ENCODE measurements at places on chromosomes 16 and 17.

DNA sequence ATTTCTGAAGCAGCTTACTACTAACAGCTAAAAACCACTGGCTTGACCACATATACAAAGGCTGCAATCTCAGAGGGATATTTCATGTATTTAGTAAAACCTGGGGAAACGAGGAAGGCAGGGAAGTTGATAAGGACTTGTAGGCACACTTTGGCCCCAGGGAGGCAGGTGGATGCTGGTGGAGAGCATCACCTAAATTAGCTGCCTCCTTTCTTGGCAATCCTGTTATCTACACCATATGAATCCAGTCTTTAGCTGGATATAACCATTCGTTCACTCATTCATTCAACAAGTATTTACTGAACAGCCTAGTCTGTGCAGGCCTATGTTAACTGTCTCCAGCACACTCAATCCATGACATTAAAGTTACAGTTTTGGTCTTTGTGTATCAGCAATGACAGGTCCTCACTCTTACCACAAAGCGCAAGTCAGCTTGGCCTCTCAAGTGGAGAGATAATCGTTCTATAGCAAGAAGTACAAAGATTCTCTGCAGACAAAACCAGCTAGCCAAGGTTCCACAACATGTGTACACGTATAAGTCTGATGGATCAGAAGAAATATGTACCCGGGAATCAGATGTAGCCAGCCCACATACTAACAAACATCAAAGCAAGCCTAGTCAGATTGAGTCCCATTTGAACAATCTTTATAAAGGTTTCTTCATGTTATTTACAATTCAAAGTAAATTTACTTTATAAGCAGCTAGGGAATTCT is 10.8 kb downstream of the MRPS23 start:
- no peak for DNase-seq

- no peak for DNase-seq
Measured at GRCh38 chr17:79033741-79034501, 10.0 kb downstream of the C1QTNF1 start.

- DNase-seq = no peak
Measured at GRCh38 chr17:55154101-55154500, 110.7 kb upstream of the HLF start.

DNA sequence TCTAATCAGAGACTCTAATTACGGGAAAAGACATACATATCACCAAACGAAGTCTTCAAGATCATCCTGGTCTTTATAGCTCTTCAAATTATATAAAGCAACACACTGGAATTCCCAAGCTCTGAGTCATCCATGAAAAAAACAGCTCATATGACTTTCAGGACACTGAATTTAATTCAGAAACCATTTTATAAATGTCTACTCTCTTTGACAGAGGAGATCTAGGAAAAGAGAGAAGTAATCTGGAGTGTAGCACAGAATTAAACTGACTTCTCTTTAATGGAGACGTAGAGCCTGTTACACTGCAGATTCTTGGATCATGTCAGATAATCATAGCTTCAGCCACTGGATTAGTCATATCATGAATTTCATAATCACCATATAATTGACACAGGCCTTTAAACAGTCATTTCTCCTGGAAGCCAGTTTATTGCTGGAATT is 86.8 kb upstream of the WSB1 start:
- DNase-seq = peak; percentile 58

GRCh38 chr17:726271-726919 is 6.0 kb upstream of the TLCD3A start:
- DNase-seq = no peak

GRCh38 chr17:73091770-73092522 is 542 bp downstream of the SLC39A11 start:
- DNase-seq = no peak

DNA sequence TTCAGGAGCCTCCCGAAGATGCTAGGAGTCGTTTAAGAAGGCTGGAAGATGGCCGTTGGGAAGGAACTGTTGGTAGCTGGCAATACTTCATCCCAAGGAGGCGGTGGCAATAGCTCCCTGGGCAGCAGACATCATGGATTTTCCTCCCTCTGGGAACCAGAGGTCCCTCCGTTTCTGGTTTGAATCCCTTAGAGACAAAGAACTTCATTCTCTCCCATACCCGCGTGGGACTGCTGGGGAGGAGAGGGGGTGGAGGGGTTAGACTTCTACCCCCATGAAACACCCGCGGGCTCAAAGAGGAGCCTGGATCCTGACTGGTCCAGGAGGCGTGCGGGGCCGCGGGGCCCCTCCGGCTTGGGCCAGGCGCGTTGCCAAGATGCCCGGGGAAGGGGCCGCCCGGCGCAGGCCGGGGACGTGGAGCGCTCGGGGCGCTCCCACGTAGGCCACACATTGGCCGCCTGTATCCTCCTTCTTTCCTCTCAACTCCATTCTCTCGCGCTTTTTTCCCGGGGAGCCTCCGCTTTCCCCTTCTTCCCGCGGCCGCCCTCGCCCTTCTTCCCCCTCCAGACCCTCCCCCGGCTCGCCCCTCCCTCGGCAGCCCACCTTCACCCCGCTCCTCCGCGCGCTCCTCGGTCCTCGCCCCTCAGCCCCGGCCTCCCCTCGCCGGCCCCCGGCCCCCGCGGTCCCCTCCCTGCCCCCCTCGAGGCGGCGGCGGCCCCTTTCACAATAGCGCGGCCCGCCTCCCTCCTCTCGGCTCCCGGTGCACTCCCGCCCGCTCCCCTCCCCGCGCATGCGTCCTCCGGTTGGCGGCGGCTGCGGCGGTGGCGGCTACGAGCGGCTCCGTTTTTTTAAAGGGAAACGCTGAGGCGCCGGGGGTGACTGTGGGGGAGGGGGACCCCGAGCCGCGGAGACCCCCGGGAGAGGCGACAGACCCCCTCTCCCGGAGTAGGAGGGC is at the start of gene MSL1:
MSL1 (plus strand) TSS at position 791 of the 955 bp plus-strand sequence. CDS start 642 bp downstream, outside the sequence.
- DNase-seq = peak; percentile 85

DNA sequence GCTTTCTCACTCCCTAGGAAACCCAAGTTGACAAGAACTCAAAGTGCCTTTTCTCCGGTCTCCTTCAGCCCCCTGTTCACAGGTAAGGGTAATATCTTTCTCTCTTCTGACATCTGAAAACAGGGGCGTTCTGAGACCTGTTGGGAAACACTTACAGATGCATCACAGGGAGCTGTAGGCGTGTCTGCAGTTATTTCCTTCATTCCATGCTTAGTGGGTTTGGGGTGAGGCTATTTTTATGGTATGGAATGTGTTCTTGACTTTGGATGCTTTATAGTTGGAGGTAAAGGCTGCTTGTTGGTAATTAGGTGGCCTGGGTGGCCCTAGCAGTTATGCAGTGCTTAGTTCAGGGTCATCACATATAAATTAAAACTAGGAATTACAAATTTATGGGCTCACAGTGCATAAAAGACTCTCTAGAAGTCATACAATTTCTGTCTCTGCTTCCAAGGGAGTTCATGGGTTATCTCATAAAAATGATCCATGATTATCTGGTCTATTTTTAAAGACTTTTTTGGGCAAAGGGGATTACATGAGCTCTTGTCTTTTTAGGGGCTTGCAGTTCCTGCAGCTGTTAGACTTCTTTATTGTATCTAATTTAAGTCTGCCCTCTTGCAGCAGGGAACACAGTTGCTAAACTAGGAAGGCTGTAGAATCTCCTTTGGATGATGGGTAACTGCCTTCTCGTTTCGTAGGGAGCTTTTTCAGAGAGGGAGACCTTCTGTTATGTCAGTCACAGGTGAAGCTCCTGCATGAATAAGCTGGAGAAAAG is 10.2 kb downstream of the SOCS7 start:
- DNase-seq = no peak

DNA sequence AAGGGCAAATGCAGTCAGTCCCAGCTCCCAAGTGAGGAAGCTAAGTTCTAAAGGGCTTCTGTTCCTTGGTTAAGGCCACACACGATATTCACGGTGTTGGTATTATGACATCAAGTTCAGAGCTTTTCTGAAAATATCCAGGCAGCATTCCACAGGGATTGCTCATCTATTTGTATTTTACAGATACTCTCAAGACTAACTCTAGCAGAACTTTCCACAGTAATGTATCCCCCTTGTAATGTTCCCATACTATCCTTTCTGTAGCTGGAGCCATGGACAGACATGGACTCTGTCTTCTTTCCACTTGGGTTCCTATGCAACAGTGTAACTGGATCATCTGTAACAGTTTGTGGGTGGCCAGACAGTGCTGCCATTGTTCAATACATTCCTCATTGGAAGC is 13.5 kb downstream of the SDR42E1 start:
- no peak for DNase-seq

DNA sequence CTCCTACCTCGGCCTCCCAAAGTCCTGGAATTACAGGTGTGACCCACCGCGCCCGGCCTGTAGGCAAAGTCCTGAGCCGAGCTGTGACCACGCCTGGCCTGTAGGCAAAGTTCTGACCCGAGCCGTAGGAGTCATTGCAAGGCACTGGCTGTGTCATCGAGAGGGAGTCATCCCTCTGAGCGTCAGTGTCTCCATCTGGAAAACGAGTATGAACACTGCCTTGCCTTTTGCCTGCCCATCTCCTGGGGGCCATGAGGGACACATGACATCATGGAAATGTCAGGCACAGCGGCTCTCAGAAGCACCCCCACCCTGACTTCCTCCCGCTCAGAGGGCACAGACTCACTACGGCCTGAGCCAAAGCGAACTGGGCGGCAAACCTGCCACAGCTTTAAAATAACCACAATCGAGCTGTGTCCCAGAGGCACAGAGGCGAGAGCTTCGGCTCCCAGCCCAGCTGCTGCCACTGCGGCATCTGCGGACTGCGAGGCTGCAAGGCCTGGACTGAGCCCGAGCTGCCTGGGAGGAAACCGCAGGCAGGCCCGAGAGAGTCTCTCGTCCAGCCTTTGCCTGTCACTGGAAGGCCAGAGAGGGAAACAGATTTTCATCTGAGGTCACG is 50.8 kb downstream of the RPH3AL start:
- no peak for DNase-seq

- DNase-seq = no peak
Measured at GRCh38 chr17:45893725-45894021, 681 bp upstream of the MAPT start.

GRCh38 chr17:9090641-9091096 is 69.4 kb downstream of the NTN1 start:
- DNase-seq = no peak

- no peak for DNase-seq
Measured at GRCh38 chr17:49035470-49036269, 38.5 kb downstream of the IGF2BP1 start.

DNA sequence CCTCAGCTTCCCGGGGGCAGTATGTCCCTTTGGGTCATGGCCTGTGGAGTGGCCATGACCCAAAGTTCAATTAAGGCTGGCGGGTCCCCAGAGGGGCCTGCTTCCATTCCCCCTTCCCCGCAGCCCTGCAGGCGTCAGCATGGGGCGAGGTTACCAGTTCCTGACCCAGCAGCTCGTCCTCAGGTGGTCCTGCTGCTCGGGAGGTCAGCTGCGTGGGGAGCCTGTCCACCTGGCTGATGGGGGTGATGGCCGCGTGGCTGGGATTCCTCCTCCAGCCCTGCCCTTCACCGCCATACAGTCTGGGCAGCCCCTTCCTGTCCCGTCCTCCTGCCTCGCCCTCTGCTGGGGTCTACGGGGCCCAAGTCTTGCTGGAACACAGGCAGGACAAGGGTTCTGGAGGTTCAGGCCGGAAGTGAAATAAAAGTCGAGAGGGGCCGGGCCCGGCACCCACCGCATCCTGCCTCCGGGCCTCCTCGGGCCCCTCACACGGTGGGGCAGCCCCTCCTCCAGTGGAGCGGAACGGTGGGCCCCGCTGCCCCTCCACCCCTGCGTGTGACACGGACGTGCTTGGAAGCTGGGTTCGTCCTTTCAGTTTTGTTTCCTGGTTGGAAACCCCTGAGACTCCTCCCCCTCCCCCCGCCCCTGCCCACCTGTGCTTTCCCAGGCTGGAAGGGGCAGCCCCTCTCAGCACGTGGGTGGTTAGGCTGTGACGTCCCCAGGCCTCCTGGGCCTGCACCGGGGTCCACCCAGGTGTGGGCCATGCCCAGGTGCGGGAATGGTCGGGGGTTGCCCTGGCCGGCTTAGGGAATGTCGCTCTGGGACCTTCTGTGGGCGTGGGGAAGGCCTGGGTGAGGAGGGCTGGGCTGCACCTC is 6.8 kb downstream of the UBALD2 start:
- peak; percentile 52 for DNase-seq

DNA sequence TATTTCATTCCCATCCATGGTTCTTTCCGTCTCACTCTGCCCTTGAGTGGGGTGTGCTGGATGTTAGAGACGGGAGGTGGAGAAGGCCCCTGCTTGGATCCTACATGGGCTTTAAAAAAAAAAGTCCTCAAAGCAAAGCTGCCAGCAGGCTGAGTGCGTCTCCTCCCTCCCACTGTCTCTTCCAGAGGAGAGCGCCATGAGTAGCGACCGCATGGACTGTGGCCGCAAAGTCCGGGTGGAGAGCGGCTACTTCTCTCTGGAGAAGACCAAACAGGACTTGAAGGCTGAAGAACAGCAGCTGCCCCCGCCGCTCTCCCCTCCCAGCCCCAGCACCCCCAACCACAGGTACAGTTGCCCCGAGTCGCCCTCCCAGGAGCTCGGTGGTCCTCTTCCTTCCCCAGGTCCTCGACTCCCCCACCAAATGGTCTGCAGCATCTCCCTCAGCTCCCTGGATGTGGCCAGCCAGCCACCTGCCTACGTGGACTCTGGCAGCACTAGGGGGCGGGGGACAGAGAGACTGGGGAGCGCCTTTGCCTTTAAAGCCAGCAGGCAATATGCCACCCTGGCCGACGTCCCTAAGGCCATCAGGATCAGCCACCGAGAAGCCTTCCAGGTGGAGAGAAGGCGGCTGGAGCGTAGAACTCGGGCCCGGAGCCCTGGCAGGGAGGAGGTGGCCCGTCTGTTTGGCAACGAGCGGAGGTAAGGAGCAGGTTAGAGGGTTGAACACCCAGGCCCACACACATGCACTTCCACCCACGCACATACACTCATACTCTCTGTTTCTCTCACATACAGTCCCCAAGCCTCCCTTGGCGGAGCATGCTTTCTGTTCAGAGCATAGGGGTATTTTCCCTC is 68.2 kb downstream of the PLD6 start:
- no peak for DNase-seq

GRCh38 chr16:21701271-21701670 is 37.5 kb downstream of the OTOA start:
- DNase-seq = no peak

DNA sequence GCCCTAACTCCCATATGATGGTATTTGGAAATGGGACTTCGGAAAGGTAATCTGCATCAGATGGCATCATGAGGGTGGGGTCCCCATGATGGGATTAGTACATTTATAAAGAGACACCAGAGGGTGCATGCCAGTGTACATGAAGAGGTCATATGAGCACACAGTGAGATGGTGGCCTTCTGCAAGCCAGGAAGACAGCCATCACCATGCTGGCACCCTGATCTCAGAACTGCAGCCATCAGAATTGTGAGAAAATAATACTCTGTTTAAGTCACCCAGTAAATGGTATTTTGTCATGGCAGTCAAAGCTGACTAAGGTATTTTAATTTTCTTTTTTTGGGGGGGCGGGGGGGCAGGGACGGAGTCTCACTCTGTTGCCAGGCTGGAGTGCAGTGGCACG is 47.1 kb upstream of the ABCA10 start:
- no peak for DNase-seq

DNA sequence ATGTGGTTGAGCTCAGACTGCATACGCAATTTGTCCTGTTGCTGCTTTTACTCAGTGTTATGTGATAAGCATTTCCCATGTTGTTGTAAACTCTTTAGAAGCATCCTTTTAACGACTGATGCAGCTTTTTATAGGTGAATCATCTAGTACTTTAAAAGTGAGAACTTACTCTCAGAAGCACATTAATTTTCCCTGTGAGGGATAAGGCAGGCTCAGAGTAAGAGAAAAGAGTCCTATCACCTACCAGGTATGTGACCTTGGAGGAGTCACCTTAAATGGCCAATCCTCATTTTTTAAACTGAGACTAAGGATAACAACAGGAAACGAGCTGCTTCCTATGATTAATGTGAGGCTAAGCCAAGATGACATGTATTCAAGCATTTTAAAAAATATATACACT is 34.4 kb upstream of the GAN start:
- DNase-seq = no peak
